ENCODE measurements at places on chromosomes 3 and 15.

DNA sequence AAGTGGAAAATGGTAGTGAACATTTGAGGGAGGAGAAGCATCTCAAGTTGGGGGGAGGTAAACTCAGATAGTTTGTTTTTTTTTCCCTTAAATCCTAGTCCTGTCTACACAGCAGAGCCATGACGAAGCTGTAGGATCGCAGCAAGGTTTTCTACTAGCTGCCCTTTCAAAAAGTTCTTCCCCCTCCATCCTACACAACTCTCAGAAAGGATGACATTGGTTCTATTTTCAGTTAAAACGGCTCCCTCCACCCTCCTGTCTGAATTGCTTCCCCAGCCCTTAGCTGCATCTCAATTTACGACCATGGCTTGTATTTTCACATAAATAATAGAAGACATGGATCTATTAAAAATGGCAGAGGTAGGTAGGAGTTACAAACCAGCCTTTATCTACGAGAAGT, 2.2 kb downstream of the HOMER2 start:
- DNase-seq: no peak

DNA sequence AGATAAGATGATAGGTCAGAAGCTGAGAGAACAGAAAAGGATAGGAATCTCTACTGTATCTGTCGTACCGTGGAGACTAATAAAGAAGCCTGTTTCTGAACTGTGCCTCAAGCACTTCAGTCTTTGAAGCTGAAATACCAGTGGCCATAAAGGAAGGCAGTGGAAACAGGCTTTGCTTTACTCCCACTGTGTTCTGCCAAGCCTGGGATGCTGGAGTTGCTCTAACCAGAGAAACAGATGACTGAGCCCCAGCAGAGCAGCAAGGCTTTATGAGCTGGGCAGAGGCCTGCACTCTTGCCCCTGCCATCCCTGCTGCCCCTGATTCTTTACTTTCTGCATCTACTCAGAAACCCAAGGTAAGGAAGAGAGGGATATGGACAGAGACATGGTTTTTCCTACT, 89.4 kb downstream of the PDE8A start:
- no peak for DNase-seq

DNA sequence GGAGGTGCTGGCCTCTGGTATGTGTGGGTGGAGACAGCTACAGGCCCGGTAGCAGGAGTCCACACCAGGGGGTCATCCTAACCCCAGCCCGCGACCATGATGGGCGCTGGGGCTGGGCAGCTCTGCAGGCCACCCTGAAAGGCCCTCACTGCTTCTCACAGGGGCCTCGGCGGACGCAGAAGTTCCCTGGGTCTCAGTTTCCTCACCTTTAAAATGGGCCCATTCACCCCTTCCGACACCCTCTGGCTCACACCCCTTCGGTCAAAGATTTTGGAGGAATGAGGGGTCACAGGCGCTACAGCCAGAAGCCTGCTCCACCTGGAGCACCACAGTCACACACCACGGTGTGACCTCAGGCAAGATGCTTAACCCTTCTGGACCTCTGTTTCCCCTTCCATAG, 8.0 kb downstream of the PLXND1 start:
- DNase-seq: no peak

DNA sequence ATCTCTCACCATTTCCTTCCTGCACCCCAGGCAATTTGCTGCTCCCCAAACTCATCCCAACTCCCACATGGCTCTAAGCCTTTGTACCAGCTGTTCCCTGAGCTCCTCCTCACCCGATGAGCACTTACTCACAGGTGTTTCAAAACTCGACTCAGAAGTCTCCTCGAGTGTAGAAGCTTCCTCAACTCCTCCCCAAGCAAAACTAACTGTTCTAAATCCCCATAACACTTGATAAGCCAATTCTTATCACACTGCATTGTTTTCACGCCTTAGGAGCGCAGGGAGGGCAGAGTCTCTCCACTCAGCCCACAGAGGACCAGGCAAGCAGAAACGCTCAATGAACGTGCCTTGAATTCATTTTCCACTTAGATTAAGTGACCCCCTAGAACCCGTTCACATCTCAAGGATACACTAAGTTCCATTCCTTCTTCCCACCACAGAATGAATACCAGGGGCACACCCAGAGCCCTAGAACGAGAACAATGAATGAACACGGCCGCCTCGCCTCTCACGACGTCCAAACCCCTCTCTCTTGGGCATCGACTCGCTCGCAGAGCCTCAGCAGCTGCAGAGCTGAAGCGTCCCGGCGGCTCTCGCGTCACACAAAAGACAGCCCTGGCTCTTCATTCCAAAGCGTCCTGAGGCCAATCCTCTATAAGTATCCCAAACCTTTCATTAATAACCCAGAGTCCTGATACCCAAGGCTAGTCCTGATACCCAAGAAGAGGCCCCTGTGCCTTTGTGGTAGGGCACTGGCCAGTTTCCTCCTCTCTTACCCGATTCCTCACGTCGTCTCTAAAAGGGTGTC, 1.1 kb downstream of the RAF1 start:
- DNase-seq: no peak

GRCh38 chr3:145176907-145177306, 984.1 kb downstream of the PLOD2 start:
- DNase-seq: no peak

GRCh38 chr3:127066635-127067034, 83.7 kb downstream of the PLXNA1 start:
- no peak for DNase-seq

DNA sequence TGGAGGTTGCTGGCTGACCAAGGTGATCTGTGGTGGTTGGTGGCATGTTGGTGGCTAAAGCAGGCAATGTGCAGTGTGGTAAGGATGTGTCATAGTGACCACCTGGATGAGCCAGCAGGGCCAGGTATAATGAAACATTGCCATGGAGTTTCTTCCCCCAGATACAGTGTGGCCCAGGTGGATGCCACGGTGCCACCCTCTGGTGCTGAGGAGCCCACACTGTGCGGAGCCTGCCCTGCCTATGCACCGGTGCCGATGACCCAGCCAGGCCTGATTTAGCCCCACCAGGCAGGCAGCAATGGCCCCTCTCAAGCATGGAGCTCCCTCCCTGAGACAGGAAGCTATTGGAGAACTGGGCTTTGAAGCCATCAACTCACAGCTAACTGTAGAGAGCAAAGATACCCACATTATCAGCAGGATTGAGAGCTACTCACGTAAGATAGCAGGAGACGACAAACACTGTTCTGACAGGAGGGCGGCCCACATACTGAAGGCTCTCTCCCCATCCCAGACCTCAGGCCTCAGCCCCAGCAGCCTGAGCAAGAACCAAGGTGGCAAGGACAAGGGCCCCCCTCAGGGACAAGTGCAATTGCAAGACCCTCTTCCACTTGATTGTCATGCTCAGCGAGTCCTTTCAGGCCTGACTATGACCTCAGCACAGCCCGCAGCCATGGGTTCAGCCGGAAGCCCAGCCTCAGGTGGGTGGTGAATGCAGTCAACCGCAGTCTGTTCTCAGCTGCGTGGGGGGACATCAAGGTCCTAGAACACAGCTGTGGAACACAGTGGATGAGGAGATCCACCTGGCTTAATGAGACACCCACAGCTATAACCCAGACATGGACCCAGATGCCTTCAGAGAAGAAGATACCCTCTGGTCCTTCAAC, 82.8 kb upstream of the CDV3 start:
- DNase-seq: no peak

DNA sequence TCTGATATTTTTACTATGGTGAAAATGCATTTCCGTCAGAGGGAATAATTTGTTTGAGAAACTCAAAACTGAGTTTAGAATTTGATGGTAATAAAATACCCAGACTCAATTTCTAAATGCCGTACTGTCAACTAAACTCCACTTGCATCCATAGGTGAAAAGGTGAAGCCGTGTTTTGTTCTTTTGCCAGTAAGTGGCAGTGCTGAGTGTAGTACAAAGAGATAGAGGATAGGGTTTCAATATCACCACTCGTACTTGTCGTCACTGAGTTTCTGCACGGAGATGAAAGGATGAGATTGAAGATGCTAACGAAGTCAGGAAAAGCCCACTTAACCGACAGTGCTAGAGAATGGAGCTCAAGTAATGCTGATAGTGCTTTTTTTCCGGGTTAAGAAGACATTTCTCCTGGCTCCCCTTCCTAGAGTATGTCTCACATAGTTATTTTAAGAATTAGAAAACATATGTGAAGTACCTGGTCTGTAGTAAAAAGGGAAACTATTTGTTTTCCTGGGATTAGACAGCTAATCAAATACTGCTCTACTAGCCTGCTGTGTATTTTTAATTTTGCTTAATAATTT, 345.1 kb downstream of the IL5RA start:
- DNase-seq: peak; percentile 11

- DNase-seq: no peak
Measured at GRCh38 chr3:25456723-25457670, 28.9 kb downstream of the RARB start.

DNA sequence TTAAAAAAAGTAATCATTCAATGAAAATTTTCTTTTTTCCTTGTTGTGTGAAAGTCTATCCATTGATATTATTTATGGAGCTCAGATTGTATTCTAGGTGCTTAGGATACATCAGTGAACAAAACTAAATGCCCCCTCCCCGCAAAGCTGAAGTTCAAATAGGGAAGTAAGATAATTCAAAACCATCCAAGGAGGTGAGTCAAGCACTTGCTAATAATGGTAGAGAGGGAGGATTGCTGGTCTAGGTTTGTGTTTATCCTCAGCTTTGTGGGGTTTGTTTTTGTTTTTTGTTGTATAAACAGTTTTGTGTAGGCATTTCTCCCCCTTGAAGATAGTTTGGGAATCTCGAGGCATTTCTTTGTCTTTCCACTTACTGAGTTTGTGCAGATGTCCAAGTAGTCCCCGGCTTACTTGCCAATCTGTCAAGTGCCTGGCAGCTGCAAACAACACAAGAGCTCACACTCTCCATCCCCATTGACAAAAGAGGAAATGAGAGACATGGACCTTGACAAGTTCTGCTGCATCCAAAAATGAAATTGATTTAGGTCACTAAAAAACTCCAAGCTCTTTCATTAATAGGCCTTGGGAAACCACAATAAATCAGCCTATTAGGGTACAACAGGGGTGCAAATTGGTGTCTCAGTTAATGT, 575.8 kb upstream of the TBL1XR1 start:
- DNase-seq: no peak

DNA sequence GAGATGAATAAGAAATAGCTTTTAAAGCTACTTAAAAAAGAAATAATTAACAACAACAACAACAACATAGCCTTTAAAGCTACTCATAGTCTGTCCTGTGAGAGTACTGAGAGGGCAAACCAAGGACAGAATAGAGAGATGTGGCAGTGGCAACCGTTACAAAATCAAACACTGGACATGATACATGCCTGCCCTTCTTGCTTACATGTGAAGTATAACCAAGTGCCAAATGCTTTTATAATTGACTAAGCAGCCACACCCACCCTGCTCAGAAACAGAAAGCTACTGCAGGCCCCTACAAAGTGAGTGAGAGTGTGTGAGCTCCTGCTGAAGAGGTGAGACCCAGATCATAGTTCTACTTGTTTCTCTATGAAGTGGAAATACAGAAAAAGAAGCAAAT, 38.4 kb downstream of the NDUFB4 start:
- no peak for DNase-seq

GRCh38 chr3:52570076-52570475, 33.7 kb downstream of the UQCC5 start:
- no peak for DNase-seq

DNA sequence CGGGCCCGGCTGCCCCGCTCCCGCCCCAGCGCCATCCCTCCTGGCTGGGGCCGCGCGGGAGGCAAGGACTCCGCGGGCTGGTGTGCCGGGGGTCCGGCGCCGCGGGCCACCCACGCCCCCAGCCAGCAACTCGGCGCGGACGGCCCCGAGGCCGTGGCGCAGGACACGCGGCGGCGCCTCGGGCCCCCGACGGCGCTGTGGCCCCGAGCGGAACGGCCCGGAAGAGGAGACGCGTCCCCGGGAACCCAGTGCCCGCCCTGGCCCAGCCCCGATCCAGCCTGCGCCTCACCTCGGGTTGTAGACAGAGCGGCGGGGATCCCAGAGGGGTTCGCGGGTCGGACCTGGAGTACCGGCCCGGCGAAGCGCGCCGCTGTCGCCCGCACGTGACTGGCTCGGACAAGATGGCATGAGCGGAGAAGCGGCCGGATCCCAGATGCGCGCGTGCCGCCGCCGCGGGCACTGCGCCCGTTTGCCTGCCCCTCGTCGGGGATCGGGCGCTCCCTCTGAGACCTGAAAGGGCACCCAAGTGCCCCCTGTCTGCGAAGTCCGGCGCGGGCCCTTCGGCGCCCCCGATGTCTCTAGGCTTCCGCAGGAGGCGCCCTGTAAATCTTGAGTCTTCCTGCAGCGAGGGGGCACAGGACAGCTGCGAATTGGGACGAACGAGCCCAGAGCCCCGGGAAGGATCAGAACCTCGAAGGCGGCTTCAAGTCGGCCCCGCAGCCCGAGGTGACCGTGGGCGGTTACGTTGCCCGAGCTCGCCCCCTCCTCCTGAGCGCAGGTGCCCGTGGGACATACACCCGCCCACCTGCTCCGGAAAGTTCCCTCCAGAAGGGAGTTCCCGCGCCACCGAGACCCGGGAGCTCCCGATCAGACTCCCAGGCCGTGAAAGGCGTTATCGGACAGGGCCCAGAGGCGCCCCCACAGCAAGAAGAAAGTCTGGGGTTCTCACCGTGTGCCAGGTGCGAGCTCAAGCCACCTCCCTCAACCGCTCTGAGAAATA, 598 bp upstream of the SFMBT1 start:
- DNase-seq: no peak

DNA sequence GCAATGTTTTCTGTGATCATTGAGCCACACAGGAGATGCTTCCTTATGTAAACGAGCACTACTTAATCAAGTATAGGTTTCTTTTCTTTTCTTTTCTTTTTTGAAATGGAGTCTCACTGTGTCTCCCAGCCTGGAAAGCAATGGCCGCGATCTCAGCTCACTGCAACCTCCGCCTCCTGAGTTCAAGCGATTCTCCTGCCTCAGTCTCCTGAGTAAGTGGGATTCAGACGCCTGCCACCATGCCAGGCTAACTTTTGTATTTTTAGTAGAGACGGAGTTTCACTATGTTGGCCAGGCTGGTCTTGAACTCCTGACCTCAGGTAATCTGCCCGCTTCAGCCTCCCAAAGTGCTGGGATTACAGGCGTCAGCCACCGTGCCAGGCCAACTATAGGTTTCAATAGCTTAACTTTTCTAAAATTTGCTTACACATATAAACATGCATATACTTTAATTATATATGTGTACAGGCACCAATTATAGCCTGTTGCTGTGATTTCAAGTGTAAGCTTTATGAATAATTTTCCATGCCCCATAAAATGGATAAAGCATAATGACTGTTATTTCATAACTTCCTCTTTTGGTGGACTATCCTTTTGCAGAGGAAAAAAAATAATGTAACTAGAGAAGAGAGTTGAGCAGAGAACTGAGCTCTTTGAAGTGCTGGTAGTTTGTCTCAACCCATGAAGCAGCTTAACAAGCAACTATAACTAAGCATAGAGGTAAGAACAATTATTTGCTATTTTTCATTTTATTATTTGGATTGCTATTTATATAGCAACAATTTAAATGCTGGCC, 24.8 kb upstream of the MBNL1 start:
- DNase-seq: no peak

GRCh38 chr15:63901912-63902670, 68.3 kb upstream of the HERC1 start:
- DNase-seq: no peak

- DNase-seq: no peak
Measured at GRCh38 chr15:79160211-79160610, 69.6 kb upstream of the RASGRF1 start.

GRCh38 chr15:60720493-60721256, 241.7 kb upstream of the ICE2 start:
- no peak for DNase-seq

GRCh38 chr15:41554915-41555314, 4.1 kb upstream of the TYRO3 start:
- no peak for DNase-seq

Data from iPS DF 6.9 (cell line).